Muscle of arm (tissue), 14 donors: ENCODE measurements at places on chromosomes 16 and 17. TPM values are rescaled to one million over a fixed set of nuclear protein-coding genes. Genes with fewer than 3 reads are reported as not detected.

GRCh38 chr17:80254396-80255251 is 6.0 kb upstream of the RNF213 start:
- no peak for DNase-seq

Gene MRM3
- 12.5 TPM for polyA plus RNA-seq

Gene LITAFD
- not detected for polyA plus RNA-seq

Gene KRTAP4-3
- polyA plus RNA-seq = not detected
